ENCODE measurements at places on chromosomes 5 and 9.

- DNase-seq, result no peak
Measured at GRCh38 chr5:175337680-175338079, 106.3 kb downstream of the DRD1 start.

- DNase-seq, result no peak
Measured at GRCh38 chr9:10339152-10339551, 273.6 kb downstream of the PTPRD start.

- DNase-seq, result no peak
Measured at GRCh38 chr9:37034305-37034937, 353 bp upstream of the PAX5 start.

DNA sequence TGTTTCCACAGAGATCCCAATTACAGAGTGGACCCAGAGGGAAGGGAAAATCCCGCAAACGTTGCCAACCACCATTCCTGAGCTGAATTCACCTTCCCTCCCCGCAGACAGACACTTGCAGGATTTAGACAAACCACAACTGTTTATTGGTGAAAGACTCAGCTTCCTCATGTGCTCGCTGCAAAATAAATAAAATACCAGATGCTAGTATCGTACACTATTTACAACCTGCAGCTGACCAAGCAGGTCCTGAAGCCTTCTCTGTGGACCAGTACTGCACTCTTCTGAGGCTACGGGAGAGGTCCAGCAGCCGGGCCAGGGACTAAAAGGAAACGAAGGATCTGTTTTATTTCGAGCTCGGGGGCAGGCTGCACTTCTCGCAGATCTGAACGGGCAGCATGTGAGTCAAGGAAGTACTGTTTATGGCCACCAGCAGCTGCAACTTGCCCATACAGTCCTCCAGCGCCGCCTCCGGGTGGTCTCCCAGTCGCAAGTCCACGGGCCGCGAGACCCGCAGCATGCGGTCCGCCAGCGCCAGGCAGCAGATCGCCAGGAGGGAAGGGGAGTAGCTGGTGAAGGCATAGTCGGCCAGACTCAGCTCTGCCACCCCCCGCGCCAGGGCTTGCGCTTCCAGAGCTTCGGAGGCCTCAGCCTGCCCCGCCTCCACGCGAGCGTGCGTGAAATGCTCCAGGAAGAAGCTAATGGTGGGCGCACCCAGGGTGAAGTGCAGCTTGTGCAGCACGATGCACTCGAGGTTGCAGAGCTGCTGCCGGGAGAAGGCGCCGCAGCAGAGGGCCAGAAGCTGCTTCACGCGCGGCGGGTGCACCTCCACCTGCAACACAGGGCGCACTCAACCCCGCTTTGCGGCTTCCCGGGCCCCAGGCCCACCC lies 2.1 kb downstream of the CCNO start:
- DNase-seq, result no peak

DNA sequence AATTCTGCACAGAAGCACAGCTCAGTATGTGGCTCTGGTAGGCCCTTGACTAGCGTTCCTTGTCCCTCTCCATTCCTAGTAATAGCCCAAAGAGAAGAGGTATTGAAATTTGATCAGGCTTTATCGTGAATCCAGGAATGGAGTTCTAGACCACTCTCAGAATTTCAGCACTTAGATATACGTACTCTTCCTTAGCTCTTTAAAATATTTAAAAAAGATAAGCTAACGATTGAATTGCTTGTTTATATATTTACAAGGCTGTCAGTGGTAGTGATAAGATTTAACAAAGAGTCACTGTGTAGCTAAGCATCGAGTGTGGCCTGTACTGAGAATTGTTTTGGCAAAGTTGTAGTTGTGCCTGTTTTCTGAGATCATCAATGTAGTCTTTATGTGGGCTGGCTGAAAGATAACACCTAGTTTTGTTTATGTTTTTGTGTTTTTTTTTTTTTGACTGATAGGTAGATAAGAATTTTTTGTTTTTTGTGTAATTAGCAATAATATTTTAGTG lies 2.5 kb downstream of the KIAA1958 start:
- DNase-seq, result no peak

DNA sequence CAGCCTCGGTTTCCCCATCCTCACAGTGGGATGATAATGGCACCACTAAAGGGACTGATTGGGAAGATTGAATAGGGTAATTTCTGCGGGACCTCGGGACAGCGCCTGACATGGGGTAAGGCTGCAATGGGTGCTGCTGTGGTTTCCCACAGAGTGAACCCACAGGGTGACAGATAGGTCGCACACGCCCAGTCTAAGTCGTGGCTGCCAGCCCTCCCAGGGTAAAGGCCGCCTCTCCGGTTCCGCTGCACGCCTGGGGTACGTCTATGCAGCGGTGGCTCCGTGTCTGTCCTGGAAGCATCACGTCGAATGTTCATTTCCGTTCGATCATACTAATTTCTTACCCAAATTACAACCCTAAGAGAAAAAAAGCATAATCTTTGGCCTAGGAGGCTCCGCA lies 631 bp downstream of the CFAP77 start:
- no peak for DNase-seq

DNA sequence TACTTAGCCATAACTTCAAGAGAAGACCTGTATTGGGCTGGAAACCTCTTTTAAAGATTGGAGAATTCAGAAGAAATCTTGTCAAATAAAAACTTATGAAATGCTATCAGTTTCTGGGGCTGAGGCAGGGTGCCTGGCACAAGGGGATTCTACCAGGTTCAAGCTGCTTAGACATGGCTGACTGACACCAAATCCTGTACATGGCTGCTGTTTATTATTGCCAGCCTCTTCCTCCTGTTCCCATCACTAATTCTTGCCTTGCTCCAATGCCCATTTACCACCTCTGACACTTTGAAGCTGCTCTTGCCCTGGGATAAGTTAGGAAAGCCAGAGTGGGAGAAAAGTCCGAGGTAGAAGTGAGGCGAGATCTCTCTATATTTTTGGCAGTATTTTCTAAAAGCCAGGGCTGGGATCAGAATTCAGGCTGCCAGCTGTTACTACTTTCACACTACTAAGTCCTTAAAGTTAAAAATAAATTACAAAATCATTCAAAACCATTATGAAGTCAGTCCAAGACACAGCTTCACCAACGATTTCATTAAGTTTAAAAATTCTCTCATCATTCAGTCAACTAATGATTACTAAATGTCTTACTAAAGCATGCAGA lies 66.3 kb upstream of the TNFAIP8 start:
- DNase-seq, result no peak

- DNase-seq, result no peak
Measured at GRCh38 chr9:114930056-114930812, at the start of gene TNFSF8. TSS of gene TNFSF8 (minus strand) at chr9:114930591. CDS start at chr9:114930303, 288 bp downstream.

GRCh38 chr9:115249488-115249887 lies 131.5 kb upstream of the TNC start:
- DNase-seq, result no peak

DNA sequence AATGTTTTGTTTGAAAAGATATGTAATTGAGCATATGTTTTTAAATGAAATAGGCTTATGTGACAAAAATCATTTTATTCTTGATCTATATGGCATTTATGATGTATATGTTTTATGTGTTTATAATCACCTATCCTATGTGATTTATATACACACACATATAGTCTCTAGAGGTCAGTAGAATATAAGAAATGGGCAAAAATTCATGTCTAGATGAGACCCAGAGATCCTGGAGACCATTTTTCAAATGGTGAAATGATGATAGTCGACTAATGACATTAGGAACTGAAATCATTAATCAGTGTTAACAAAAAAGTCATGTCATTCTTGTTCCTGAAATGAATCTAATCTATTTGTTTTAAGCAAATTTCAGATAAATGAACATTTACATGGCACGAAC lies 709.2 kb upstream of the WWC1 start:
- no peak for DNase-seq

DNA sequence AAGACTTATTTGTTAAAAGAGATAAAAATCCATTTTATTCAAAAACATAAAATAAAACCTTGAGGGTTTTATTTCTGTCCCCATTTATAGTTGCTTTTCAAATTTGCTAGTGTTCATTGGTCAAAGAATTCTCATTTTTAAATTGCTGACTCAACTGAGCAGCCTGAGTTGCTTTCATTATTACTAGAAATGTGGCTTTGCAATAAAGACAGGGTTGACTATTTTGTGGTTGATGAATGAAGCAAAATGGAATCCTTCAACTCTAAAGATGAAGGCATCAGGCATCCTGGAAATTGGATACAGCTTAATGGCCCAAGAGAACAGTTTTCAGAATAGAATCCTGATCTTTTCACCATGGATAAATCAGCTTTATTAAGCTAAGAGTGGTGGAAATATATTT lies 23.9 kb upstream of the PPP3R2 start:
- DNase-seq, result no peak

Data from tibial artery (tissue), 4 donors.